NCI-H1436 treated with DMSO at 0.1 percent for 48 hours (cell line): ENCODE measurements at places on chromosomes 1 and 21.

GRCh38 chr1:51684776-51685175, 67.9 kb downstream of the OSBPL9 start:
- no peak for DNase-seq

- DNase-seq = no peak
Measured at GRCh38 chr1:248804771-248805681, 20.7 kb downstream of the SH3BP5L start.

DNA sequence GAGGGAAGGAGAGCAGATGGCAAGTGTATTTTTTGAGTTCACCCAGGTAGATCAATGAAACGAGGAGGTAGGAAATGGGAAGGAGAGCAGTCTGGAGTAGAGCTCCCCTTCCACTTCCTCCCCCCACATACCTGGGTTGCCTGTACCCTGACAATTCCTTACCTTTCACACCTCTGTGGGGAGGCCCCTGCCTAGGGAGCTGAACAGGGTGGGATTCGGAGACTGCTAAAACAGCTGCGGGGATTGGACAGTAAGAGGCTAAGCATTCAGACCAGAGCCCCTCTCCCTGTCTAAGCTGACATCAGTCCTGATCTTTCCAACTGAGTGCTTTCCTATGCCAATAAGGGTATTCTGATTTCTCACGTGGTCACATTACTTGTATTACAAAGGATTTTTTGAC, 14.5 kb downstream of the RCSD1 start:
- no peak for DNase-seq

GRCh38 chr1:202498542-202498941, 150.0 kb downstream of the PPP1R12B start:
- DNase-seq = no peak

DNA sequence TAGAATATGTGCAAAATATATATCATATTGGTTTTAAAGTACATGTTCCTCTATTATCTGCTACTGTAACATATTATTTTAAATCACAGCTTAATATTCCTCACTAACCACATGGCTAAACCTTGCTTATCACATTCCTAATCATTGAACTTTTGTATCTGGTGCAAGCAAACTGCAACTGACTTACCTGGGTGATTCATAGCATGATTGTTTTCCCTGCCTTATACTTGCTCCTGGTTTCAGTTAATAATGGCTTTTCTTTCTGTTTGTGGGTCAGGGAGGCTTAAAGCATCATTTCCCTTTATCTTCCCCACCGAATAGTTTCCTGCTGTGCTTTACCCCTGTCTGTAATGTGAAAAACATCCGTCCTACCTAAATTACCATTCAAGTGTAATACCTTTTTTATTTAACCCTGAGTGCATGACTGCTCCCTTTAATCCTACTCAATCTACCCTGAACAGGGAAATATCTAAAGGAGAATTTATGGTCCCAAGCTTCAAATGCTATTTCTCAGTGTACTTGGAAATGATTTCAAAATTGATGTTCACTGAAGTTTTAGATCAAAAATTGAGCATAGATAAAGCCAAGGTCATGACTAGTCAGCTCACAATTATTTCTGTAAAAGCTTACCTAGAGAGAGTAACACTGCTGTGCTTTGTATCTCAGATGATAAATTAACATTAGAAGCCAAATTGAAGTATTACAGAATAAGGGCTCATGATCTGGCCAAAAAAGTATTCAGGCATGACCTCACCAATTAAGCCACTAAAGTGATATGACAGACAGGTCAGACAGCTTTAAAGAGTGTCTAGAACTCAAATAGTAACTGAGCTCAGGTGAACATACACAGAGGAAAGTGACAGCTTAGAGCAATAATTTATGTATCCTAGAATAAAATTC, 507.1 kb downstream of the BRINP3 start:
- DNase-seq = no peak

DNA sequence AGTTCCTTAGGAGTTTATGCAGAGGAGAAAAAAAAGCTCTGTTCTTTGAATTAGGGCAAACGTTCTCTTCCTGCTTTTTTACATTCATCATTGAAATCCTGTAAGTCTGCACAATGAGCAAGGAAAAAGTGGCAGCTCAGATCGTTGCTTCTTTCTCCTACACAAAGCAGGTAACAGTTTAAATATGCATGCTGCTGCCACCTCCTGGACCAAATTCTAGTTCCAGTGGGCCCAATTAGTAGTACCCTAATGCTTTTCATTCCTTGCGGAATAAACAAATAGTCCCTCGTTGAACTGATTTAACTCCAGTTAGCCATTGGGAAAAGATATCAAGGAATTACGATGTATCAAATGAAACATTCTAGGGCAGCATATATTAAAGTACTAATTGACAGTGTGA, 20.1 kb downstream of the YTHDF2 start:
- DNase-seq = no peak

DNA sequence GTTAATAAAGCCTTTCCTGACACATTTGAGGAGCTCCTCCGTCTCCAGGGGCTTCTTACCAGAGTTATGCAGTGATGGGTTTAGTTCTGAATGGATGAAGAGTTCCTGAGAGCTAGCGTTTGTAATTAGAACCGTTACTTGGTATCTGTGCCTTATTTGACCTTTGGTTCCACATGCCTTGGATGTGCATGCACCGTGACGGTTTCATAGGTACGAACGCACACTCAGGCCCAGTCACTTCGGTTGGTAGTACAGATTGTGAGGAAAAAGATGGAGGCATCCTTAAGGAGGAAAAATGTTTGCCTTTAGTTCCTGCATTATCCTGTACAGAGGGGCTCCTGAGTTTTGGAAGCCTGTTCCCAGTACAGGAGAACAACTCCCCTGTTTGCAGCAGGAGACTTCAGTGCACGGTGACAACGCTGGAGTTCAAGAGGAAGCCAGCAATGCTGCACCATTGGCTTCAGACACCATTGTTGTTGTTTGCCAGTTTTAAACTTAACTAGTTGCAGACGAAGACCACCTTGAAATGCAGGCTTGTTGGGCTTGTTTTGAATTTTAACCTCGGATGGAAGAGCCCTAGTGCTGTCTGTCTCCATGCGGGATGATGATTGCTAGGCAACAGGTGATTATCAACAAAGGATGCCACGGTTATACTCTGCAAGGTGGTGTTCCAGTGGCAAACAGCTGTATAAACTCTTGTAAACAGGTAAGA, 8.2 kb downstream of the RBM15 start:
- no peak for DNase-seq

GRCh38 chr1:31717341-31717740, 13.5 kb upstream of the COL16A1 start:
- DNase-seq = no peak

- DNase-seq = no peak
Measured at GRCh38 chr1:182515556-182515955, 65.6 kb downstream of the RGSL1 start.

- no peak for DNase-seq
Measured at GRCh38 chr1:119364640-119365039, 3.9 kb upstream of the HAO2 start.

DNA sequence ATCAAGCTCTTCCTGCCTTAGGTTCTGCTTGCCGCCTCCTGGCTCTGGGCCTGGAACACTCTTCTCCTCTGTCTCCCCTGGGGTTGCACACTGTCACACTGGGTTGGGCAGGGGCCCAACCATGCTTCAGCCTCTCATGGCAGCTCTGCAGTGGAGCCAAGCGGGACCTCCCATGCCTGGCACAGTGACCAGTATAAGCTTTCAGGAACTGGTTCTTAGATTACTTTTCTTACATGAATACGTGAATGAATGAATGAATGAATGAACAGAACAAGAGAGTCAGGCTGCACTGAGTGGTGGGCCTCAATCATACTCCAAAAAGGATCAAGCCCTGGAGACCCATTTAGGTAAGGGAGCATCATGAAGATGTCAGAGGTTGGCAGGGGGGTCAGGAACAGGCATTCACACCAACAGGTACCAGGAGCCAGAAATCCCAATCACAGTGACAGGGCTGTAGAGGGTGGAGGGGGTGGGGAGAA, 30.8 kb upstream of the TMEM125 start:
- DNase-seq = no peak

DNA sequence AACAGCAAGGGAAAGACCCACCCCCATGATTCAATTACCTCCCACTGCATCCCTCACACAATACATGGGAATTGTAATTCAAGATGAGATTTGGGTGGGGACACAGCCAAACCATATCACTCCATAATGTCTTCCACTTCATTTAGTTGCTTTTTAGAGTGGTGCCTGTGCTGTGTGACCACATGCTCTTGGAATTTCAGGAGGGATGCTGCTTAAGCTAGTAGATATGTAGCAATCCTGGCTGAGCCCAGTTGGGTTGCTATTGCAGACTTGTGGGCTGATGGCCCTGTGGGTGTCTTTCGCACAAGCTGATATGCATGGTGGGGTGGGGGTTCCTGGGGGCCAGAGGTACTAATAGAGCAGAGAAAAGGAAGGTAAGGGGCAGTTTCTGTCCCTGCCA, 160.4 kb upstream of the SYT6 start:
- no peak for DNase-seq

DNA sequence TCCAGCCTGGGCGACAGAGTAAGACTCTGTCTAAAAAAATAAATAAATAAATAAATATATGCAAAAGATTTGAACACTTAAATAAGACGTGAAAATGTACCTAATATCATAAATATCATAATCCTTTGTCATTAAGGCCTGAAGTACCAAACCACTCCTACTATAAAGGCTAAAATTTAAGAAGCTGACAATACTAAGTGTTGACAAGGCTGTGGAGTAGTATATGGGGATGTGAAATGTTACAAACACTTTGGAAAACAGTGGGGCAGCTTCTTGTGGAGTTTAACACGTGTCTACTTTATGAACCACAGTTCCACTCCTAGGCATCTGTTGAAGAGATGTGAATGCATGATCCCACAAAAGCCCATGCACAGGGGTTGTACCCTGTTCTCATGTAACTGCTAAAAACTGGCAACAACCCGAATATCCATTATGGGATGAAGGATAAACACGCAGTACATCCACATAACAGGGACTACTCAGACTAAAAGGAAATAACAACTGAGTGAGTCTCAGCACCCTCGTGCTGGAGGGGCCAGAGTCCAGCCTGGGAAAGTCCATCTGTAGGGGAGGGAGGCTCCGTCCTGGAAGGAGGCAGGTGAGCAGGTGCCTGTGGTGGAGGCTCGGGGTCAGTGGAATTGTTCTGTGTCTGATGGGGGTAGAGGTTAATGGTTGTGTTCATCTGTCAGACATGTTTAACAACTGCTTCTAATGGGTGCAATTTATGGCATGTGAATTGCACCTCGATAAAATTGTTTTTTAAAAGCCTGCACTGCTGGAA, 6.7 kb upstream of the SLC19A1 start:
- no peak for DNase-seq

GRCh38 chr1:224189561-224189960, 6.5 kb downstream of the DEGS1 start:
- no peak for DNase-seq

DNA sequence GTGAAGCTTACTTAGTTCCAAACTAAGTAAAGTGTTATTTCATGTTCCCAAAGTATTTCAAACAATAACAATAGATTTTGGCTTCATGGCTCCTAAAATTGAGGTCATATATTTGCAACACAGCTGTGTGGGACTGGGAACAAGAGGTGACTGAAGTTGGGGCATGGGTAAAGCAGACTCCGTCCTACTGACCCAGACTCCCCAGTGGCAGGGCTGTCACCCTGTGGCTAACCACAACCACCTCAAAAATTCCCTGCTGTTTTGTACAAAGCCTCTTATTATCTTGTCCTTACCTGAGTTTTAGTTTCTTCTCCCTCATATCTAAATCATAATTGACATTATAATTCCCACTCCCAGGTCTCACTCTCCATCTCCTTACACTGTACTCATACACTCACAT, 117.6 kb downstream of the PTGER3 start:
- no peak for DNase-seq

- no peak for DNase-seq
Measured at GRCh38 chr1:1354271-1355247, 3.8 kb downstream of the MXRA8 start.

- DNase-seq = no peak
Measured at GRCh38 chr1:206654828-206655227, 19.5 kb downstream of the DYRK3 start.

DNA sequence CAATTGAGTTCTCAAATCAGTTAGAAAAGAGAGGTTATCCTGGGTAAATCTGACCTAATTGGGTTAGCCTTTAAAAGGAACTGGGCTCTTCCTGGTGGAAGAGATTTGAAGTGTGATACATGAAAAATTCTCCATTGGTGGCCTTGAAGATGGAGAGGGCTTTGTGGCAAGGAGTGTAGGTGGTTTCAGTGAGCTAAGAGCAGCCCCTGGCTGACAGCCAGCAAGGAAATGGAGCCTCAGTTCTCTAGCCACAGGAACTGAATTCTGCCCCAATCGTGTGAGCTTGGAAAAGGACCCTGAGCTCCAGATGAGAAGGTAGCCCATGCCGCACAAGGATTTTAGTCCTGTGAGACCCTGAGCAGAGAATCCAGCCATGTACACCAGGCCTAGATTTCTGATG, 12.7 kb upstream of the HYI start:
- DNase-seq = no peak

- DNase-seq = no peak
Measured at GRCh38 chr1:157448636-157449035, 103.7 kb downstream of the FCRL5 start.

DNA sequence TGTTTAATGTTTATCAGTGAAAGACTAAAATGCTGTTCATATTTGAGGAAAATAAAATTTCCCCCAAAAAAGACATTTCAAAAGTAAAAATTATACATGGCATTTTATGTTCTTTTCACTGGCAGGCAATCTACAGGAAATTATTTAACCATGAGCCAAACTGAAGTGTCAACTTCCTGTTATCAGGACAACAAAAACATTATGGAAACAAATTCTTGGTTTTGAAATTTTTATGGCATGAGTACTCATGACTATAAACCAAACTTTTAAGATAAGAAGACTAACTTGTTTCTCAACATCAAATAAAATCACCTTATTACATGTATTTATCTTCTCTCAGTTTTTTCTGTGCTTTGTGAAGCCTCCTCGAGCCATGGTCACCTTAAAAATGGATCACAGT, 698.6 kb downstream of the LTN1 start:
- DNase-seq = no peak

- DNase-seq = no peak
Measured at GRCh38 chr21:31848326-31848985, 24.4 kb upstream of the HUNK start.
